ENCODE measurements at places on chromosomes 6 and 20.
A peak's percentile ranks its signal among the peaks of the same experiment; 100 is the strongest.

DNA sequence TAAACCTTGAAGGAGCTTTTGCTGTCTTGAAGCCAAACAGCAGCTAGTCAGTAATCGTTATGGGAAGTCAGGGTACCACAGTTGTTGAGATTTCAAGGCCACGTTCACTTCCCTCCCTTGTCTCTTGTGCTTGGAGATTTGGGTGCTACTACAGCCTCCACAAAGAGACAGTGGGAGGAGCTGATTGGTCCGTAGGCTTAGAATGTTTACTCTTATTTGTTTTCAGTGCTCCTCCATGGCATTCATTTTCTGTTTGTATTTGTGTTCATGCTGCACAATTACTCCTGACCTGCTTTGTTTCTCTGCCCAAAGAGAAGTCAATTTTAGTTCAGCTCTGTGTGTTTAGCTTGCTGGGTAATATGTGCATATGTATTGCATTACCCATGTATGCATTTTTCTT, 147.7 kb downstream of the PRL start:
- no peak for DNase-seq

GRCh38 chr6:227074-227782, 65.1 kb upstream of the DUSP22 start:
- no peak for DNase-seq

DNA sequence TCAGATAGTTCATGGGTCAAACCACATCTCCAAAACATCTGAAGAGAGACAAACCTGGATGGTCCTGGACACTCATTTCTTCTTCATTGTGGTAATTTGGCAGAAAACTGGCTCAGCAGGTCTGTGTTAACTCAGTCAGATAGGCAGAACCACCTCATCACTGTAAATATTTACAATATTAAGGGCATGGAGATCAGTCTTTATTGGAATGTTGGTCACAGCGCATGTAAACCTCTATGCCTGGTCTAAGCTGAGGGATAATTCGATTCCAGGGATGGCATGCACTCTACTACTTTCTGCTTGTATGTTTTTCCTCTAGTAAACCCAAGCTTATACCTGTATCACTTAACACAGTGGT, 4.0 kb upstream of the TBC1D7 start:
- DNase-seq: no peak

- DNase-seq: no peak
Observed at GRCh38 chr20:63061771-63062100, 55.0 kb upstream of the BHLHE23 start.

DNA sequence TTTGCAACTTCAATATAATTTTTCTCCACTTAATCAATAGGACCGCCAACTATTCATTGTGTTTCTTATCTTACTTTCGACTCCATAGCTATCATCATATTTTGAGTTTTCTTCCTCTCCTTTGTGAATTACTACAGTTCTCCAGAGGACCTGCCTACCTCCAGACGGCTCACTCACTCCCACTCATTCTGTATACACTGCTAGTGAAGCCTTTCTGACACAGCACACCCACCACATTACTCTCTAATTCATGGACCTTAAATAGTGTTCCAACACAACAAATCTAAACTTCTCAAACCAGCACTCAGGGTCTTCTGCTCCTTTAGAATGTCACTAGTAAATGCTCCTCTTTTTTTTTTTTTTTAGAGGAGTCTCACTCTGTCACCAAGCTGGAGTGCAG, 23.8 kb downstream of the FKBP5 start:
- no peak for DNase-seq

- DNase-seq: no peak
Observed at GRCh38 chr6:27742833-27743573, 169.2 kb downstream of the OR2B2 start.

DNA sequence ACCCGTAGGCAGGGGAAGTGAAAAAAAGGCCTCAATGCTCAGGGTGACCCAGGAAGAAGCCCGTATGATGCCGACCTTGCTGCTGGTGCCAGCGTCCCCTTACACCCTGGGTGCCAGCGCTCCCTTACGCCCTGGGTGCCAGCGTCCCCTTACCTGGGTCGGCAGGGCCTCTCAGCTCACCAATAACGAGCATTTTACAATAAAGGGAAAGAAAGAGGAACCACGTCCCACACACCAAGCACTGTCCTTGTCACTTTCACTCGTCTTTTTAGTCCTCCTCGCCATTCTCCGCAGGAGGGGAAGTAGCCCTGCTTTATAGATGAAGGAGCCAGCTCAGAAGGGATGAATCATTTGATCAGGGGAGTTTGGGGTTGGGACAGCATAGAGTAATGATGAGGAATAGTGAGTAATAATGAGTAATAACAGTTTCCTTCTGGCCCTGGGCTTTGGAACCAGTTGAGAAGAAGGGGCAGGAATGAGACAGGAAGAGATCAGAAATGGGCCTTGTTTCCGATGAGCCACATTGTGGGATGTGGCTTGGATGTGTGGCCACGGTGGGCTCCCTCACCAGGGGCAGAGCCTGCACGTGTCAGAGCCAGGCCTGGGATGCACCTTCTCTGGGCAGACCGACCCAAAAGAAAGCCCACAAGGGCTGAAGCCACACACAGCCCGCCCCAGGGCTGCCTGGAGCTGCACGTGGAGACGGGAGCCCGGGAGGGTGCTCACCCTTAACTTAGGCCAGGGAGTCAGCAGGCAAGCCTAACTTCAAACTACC, 75.7 kb downstream of the SYNJ2 start:
- peak; percentile 97 for DNase-seq

GRCh38 chr20:8413691-8414090, 281.6 kb downstream of the PLCB1 start:
- no peak for DNase-seq

DNA sequence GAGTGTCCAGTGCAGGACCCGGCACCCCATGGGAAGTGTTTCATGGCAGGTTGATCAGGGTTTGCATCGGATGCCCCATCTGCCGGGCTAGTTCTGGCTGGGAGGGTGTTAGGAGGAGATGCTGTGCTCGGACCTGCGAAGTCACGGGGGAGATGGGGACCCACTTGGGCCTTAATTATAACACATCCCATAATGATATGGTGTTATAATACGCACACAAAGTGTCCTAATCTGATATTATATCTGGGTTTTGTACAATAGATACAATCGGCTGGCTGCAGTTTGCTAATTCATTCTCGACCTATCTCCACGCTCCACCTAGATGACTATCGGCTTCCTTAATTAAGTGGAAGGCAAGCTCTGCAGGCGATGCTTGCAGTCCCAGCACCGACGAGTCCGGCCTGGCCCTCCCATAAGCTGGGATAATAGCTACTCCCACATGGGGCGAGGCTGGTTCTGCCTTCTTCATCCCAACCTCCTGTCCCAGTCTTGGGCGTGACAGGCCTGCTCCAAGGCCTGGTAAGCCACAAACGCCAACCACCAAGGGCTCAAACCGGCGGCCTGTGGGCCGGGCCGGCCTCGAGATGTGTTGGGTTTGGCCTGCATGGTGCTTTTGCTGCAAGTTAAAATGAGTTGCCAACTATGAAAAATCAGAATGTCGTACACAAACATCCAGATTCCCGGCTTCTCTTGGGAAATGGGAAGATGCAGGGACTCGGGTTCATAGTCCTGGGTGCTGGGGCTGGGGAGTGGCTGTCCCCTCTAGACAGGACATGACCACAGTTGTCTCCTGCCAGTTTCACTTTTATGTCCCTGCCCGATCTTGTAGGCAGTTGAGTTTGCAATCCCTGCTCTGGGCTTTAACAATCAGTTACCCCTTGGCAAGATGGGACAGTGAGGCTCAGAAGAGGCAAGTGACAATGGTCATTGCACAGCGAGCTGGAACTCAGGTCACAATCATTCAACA, 32.7 kb downstream of the CEBPB start:
- DNase-seq: no peak

- DNase-seq: no peak
Observed at GRCh38 chr6:22238861-22239260, 58.0 kb downstream of the PRL start.

GRCh38 chr6:158684311-158684710, 34.5 kb downstream of the SYTL3 start:
- no peak for DNase-seq

GRCh38 chr6:10425176-10425974, 10.5 kb upstream of the TFAP2A start:
- DNase-seq: no peak

GRCh38 chr6:153023977-153024708, 21.6 kb upstream of the MTRF1L start:
- DNase-seq: peak; percentile 70

DNA sequence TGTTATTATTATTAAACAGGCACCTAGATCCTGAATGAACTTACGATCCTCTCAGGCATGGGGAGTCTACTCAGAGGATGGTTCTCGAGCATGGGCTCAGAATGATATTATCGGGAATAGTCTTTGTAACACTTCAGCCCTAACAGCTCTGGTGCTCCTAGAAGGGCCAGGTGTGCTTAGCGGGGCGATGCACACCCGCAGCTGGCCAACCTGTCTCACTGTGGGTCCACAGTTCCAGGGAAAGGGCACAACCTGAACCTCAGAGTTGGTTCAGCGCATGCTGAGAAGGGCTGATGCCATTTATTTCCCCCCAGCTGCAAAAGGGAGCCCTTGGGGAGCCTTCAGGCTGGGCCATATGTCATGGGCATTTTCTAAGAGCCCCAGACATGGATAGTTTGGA, 26.2 kb downstream of the RRAGD start:
- DNase-seq: no peak

- no peak for DNase-seq
Observed at GRCh38 chr6:165717732-165718465, 54.9 kb upstream of the PDE10A start.

- DNase-seq: no peak
Observed at GRCh38 chr20:46157625-46158024, 39.5 kb downstream of the CD40 start.

DNA sequence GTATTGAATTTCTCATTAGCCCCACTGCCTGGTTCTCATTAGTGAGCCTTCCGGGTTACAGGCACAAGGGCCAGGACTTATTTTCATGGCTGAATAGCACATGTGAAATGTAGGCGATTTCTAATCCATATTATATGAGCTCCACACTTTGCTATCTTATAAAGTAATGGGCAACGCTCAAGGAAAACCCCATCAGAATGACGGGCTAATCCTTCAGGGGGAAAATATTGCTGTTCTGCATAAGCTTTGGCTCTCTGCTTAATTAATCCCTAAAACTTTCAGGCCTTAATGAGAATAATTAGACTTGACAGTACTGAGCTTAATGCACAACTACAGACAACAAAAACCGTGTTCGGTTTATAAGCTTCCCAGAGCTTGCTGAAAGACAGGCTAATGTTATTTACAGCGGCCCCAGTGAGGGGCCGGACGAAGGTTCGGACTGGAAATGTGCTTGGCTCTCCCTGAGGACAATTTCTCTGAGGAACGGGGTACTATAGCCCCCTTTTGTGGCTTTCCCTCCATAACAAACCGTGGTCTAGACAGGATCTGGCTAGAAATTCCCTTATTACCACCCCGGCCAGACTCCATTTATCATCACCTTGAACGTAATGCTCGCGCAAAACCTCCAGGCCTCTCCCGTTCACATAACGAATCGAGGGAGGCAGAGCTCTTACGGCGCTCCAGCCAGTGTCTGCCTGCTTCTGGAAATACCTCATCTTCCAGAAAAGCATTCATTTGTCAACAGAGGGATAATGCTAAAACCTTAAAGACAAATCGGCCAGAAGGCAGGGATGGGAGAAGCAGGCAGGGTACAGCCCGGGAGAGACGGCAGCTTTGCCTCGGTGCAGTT, 164.5 kb downstream of the CD83 start:
- DNase-seq: no peak
